ENCODE measurements at places on chromosomes 2 and 18. TPM values are rescaled to one million over a fixed set of nuclear protein-coding genes. Genes with fewer than 3 reads are reported as not detected.

GPAT2 gene
- 3.8 TPM for total RNA-seq

DNA sequence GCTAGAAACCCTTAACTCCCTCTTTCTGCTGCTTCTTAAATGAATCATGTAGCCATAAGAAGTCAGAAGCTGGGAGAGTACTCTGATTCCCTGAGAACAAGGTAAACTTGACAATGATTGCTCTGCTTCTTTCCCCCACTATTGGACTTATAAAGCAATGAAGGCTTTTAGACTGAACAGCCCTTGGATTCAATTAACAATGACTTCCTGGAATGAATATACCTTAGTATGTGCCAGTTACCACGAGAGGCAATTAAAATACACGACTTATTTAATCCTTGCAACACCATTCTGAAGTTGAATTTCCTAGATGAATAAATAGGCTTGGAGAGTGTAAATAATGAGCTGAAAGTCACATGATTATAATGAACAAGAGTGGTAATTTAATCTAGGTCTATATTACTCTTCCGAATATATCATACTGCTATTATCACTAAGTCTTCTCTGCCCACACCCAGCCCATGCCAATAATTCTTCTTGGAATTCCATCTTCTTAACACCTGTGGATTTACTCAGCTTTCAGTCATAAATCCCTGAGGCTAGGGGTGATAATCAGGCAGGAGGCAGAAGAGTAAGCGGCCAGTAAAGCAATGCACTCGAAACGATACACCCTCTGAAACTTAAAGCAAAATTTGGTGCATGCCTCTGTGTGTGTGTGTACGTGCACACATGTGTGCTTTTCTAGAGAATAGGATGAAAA lies 170.2 kb downstream of the ATAD2B start:
- no peaks in the 10 kb centered on the region for H3K27me3 ChIP-seq
- H3K4me1 ChIP-seq, result no peaks in the 10 kb centered on the region
- H3K36me3 ChIP-seq, result peaks cover 5% of the 10 kb centered on the region
- H3K27ac ChIP-seq, result no peak overlapping the region
- H3K4me3 ChIP-seq, result no peak overlapping the region

MBD5 gene
- total RNA-seq, result 84.3 TPM

- peaks cover 14% of the 10 kb centered on the region for H3K36me3 ChIP-seq
- DNase-seq, result no peak
- no peak overlapping the region for H3K27ac ChIP-seq
- no peaks in the 10 kb centered on the region for H3K4me1 ChIP-seq
Measured at GRCh38 chr18:26082475-26082874, 7.9 kb downstream of the SS18 start.

GRCh38 chr2:168635065-168635577 lies 167.3 kb upstream of the NOSTRIN start:
- peaks cover 8% of the 10 kb centered on the region for H3K4me1 ChIP-seq
- DNase-seq, result peak; percentile 64
- H3K27me3 ChIP-seq, result no peaks in the 10 kb centered on the region
- no peaks in the 10 kb centered on the region for H3K36me3 ChIP-seq

DNA sequence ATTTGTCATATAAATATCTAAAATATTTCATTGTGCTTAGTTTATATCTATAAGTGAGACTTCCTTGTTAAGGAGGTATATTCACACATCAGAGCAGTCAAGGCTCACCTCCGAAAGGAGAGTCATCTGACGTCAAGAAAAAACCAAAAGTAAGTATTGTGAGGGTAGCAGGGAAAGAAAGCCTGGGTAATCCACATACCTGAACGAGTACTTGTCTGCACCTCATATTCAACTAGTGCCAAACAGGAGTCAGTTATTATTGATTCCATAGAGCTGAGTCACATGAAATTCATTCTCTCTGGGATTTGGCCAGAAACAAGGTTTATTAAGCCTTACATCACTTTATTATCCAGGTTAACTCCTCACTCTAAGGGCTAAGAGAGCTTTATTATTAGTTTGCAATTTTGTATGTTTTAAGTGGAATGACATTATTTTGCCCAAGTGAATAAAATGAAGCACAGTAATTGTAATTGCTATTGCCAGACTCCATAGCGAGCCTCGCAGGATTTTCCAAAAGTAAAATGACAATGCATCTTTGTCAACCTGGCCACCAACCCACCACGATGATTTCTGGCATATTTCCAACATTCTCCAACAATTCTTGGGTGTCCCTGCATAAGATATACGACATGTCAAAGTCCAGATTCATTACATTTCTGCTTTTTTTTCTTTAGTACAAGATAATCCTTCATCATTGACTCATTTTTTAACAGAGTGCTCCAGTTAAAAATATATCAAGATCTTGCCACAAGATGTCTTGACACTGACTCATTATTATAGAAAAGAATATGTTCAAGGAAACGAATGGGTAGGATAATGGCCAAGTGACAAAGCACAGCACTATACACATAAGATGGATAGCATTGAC lies 1210.4 kb upstream of the ACVR2A start:
- H3K27ac ChIP-seq, result no peak overlapping the region
- no peaks in the 10 kb centered on the region for H3K27me3 ChIP-seq
- no peaks in the 10 kb centered on the region for H3K4me1 ChIP-seq

DNA sequence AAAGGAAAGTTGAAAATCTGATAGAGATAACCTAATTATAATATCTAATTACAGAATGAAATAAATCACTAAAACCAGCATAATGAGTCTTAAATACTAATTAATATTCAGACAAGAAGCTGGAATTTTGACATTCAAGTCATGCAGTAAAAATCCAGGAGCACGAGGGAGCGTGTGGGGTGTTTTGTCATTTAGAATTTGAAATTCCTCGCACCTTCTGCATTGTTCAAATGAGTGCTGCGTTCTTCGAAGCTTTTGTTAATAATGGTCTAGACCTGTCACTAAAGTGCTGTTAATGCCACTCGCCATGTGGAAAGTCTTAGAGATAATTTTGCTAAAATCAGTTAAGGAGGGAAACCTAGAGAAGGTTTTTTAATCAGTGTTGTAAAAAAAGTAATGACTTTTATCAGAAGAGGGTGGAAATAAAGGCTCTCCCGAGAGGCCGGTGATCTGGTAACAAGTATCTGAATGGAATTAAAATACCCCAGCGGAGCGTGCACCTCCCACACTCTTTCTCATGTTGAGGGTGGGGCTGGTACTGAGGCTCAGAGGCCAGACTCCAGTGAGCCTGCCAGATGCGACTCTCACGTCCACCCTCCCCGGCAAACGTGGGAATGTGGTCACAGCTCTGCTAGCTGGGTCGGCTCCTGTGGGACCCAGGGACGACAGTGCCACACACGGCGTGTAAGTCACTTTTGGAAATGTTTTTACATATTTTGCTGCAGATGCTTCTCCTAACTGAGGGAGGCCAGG lies 69.4 kb upstream of the MYT1L start:
- DNase-seq, result no peak
- H3K27me3 ChIP-seq, result no peaks in the 10 kb centered on the region
- no peak overlapping the region for H3K4me3 ChIP-seq
- no peaks in the 10 kb centered on the region for H3K36me3 ChIP-seq
- no peaks in the 10 kb centered on the region for H3K4me1 ChIP-seq

DNA sequence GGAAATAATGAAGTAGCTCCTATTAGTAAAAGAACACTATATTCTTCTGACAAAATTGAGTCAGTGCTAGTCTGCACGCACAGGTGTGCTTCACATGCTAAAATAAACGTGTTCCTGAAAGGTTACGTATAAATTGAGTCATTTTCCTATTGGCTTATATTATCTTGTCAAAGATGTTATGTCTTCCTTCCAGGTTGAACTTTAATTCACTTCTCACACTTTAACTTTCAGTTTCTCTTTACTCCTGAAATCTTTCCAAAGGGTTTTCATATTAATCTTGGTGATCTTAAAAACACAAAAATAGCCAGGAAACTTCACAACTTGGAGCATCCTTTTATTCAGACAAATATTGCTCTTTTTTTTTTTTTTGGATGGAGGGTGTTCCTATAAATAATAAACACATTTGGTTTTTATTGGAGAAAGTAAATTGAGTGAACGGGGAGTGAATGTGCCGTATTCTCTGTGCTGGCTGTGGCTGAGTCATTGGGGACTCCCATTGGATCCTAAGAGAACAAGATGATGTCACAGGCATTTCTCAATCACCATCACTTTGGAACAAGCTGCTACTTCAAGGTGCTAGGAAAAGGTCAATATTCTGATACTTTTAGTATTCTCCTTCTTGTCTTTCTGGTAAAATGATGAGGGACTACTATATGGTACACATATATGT lies 150.2 kb upstream of the SPATS2L start:
- no peaks in the 10 kb centered on the region for H3K27me3 ChIP-seq
- H3K36me3 ChIP-seq, result no peaks in the 10 kb centered on the region
- no peak overlapping the region for H3K27ac ChIP-seq
- H3K4me3 ChIP-seq, result no peak overlapping the region
- DNase-seq, result no peak

GRCh38 chr18:70363861-70364260 lies 75.0 kb downstream of the SOCS6 start:
- no peak for DNase-seq
- no peaks in the 10 kb centered on the region for H3K4me1 ChIP-seq
- H3K27me3 ChIP-seq, result no peaks in the 10 kb centered on the region
- H3K4me3 ChIP-seq, result no peak overlapping the region
- H3K27ac ChIP-seq, result no peak overlapping the region
- no peaks in the 10 kb centered on the region for H3K36me3 ChIP-seq

DNA sequence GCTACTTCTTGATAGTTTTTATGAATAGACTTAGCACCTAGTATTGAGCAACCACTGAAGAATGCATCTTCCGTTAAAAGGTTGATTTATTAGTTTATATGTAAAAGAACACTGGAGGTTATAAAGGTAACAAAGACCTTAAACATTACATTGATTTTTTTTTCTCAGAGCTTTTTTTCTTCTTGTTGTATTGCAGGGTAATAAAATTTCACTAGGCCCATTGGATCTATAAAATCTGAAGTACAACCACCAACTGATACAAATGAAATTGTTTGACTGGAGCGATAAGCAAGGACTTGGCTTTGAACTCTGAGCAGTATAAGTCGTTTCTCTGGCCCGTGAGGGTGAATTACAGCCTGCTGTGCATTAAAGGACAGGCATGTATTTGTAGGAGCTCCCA lies 344.0 kb downstream of the LRRTM1 start:
- no peak overlapping the region for H3K27ac ChIP-seq
- H3K36me3 ChIP-seq, result no peaks in the 10 kb centered on the region
- no peak overlapping the region for H3K4me3 ChIP-seq
- H3K4me1 ChIP-seq, result no peaks in the 10 kb centered on the region

- no peak overlapping the region for H3K27ac ChIP-seq
- no peaks in the 10 kb centered on the region for H3K4me1 ChIP-seq
- no peak for DNase-seq
- H3K27me3 ChIP-seq, result no peaks in the 10 kb centered on the region
Measured at GRCh38 chr2:68200157-68200787, 42.6 kb downstream of the PNO1 start.

- no peaks in the 10 kb centered on the region for H3K36me3 ChIP-seq
- H3K4me3 ChIP-seq, result no peak overlapping the region
- no peak for DNase-seq
- no peaks in the 10 kb centered on the region for H3K27me3 ChIP-seq
- peaks cover 22% of the 10 kb centered on the region for H3K4me1 ChIP-seq
- H3K27ac ChIP-seq, result no peak overlapping the region
Measured at GRCh38 chr2:147913701-147914480, 69.1 kb downstream of the ACVR2A start.

GRCh38 chr2:158460632-158461297 lies 4.0 kb downstream of the PKP4 start:
- no peak overlapping the region for H3K27ac ChIP-seq
- no peaks in the 10 kb centered on the region for H3K36me3 ChIP-seq
- DNase-seq, result no peak
- peaks cover 23% of the 10 kb centered on the region for H3K4me1 ChIP-seq
- H3K27me3 ChIP-seq, result no peaks in the 10 kb centered on the region

GRCh38 chr2:118750959-118751565 lies 96.4 kb downstream of the EN1 start:
- no peak overlapping the region for H3K4me3 ChIP-seq
- no peaks in the 10 kb centered on the region for H3K36me3 ChIP-seq
- no peak overlapping the region for H3K27ac ChIP-seq
- no peaks in the 10 kb centered on the region for H3K4me1 ChIP-seq
- DNase-seq, result no peak

GRCh38 chr2:40348665-40349064 lies 103.2 kb downstream of the SLC8A1 start:
- no peak overlapping the region for H3K4me3 ChIP-seq
- no peaks in the 10 kb centered on the region for H3K36me3 ChIP-seq
- no peaks in the 10 kb centered on the region for H3K27me3 ChIP-seq

DNA sequence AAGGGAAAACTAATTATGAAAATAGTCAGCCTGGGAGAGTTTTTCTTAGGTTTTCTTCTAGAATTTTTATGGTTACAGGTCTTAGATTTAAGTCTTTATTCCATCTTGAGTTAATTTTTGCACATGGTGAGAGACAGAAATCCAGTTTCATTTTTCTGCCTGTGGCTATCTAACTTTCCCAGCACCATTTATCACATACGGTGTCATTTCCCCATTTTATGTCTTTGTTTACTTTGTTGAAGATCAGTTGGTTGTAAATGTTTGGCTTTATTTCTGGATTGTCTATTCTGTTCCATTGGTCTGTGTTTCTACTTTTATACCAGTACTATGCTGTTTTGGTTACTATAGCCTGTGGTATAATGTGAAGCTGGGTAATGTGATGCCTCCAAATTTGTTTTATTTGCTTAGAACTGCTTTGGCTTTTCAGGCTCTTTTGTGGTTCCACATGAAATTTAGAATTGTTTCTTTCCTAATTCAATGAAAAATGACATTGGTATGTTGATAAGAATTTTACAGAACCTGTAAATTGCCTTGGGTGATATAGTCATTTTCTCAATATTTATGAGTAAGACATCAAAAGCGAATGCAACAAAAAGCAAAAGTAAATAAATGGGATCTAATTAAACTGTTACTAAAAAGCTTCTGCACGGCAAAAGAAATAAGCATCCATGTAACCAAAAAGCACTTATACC lies 146.1 kb upstream of the NOL4 start:
- no peaks in the 10 kb centered on the region for H3K4me1 ChIP-seq
- H3K27me3 ChIP-seq, result no peaks in the 10 kb centered on the region
- DNase-seq, result no peak
- no peak overlapping the region for H3K27ac ChIP-seq
- no peaks in the 10 kb centered on the region for H3K36me3 ChIP-seq
- no peak overlapping the region for H3K4me3 ChIP-seq

- H3K27ac ChIP-seq, result no peak overlapping the region
- no peak for DNase-seq
- no peaks in the 10 kb centered on the region for H3K4me1 ChIP-seq
- no peak overlapping the region for H3K4me3 ChIP-seq
Measured at GRCh38 chr2:68357605-68358337, 7.3 kb upstream of the PLEK start.

ST8SIA5 gene
- 1.2 TPM for total RNA-seq

GRCh38 chr2:101360232-101360631 lies 27.1 kb downstream of the CREG2 start:
- H3K36me3 ChIP-seq, result no peaks in the 10 kb centered on the region
- no peaks in the 10 kb centered on the region for H3K4me1 ChIP-seq
- no peak for DNase-seq
- no peak overlapping the region for H3K4me3 ChIP-seq
- H3K27ac ChIP-seq, result no peak overlapping the region

- H3K4me1 ChIP-seq, result peaks cover 41% of the 10 kb centered on the region
- H3K27me3 ChIP-seq, result no peaks in the 10 kb centered on the region
- H3K27ac ChIP-seq, result no peak overlapping the region
- no peak overlapping the region for H3K4me3 ChIP-seq
- peak; percentile 43 for DNase-seq
Measured at GRCh38 chr18:76392349-76392748, 102.7 kb downstream of the ZNF516 start.

Data from thyroid gland (tissue), 4 donors.